ENCODE measurements at places on chromosomes 2 and 18. TPM values are rescaled to one million over a fixed set of nuclear protein-coding genes. Genes with fewer than 3 reads are reported as not detected.

The CNGA3 gene
- total RNA-seq: not detected

The CIDEA gene
- total RNA-seq: not detected

The FAM237A gene
- total RNA-seq: not detected

GRCh38 chr2:40113272-40113968, 334.4 kb upstream of the THUMPD2 start:
- no peak for DNase-seq

DNA sequence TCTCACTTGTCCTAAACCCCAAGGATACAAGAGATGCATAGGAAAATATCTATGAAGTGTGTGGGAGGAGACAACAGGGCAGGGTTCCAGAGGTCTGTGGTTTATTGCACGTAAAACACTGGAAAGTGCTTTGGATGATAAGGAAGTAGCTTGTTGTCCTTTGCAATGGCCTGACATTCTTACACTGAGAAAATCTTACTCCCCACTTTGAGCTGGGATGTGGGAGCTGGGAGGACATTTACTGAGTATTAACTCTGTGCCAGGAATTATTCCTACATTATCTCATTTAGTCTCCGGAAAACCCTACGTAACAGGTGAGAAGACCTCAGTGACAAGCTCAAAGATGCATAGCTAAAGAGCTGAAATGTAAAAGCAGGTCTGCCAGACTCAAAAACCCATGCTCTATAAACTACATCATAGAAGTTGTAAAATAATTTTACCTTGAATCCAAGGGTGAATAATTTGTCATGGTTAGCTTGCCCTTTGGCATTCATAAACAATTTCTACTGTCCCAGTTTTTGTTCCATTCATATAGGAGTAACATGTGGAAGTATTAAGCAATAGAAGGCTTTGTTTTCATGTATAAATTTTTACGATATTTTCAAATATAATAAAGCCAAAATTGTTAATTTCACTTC, 9.2 kb upstream of the GALNT3 start:
- DNase-seq: no peak

DNA sequence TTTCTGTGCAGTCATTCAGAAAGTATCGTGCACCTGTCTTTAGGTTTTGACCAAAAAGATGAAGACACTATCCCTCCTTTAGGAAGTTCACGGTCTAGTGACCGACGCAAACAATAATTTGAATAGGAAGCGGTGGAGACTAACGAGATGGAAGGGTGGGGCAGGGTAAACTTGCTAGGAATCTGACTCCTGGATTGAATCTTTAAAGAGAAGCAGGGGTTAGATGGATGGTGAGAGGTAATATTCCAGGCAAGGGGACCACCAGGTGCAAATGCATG, 651 bp upstream of the TXNL1 start:
- peak; percentile 6 for DNase-seq

DNA sequence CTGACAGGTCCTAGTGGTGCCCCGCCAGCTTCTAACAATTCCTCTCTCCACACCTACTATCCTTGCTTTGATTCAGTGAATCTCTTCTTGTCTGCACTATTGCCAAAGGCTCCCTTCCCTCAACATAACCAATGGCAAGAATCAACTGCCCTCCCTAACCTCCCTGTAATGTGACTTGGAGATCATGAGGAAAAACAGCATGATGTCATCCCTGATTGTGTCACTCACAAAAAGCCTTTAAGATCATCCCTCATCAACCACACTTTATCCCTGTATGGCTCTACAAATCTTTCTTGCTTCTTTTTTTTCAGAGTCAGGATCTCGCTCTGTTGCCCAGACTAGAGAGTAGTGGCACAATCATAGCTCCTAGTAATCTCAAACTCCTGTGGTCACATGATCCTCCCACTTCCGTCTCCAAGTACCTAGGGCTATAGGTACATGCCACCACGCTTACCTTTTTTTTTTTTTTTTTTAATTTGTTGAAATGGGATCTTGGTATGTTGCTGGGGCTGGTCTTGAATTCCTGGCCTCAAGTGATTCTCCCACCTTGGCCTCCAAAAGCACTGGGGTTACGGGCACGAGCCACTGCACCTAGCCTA, 19.7 kb downstream of the SAP130 start:
- no peak for DNase-seq

DNA sequence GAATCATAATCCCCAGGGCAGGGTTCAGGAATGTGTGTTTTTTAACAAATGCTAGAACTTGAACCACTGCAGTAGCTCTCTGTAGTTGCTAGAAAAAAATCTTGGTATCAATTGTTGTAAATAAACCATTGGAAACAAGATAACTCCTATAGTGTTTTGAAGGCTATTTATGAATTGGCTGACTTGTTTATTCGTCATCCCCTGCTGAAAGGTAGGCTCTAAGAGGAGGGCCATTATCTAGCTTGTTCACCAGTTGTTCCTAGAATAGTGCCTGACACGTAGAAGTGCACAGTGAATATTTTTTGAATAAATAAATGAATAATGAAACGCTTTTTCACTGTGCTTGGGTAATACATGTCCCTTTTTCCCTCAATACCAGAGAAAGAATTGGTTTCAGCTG, 211.4 kb downstream of the BABAM2 start:
- no peak for DNase-seq

DNA sequence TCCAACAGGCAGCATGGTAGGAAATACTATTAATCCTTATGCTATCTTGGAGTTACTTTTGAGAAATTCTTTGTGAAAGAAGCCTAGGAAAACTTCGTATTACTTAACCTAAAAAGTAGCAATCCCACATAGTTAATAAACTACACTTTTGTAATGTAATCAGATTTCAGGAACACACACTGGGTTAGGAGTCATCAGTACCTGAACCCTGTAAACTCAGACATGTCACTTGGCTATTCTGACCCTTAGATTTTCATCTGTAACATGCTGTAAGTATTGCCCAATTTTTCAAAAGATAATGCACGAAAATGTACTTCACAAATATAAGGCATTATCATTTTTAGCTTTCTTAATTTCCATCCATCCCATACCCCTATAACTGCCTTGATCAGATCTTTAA, 39.0 kb downstream of the KIDINS220 start:
- DNase-seq: no peak

GRCh38 chr2:174015428-174015827, 50.3 kb upstream of the SP3 start:
- DNase-seq: no peak

GRCh38 chr2:43324259-43325106, 98.1 kb upstream of the ZFP36L2 start:
- no peak for DNase-seq

DNA sequence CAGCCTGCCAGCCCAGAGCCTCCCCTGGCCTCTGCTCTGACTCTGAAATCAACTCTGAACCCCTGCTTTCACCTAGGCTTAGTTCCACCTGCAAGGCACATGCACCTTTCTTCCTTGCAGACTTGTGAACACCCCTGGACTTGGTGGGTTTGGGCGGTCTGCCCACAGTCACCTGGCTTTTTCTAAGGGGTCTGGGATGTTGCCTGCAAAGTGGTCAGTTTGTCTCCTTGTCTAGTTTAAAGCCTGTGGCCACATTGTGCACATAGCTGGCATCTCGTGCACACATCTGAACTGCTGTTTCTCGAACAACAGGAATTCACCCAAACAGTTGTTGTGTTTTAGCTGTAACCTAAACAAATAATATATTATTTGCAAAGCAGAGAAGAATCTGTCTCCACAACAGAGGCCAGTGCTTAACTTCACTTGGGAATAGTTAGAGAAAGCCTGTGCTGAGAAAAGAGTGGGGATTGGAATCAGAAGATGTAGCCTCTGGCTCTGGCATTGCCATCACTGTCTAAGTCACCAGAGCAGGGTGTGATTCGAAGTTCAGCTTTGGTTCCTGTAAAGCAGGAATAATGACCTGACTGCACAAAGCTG, 108.5 kb downstream of the TMEM18 start:
- no peak for DNase-seq

Data from A673 (cell line).